HAP-1 (cell line): ENCODE measurements at places on chromosomes 5 and 9.

GRCh38 chr9:76221423-76221822 is 172.8 kb downstream of the RFK start:
- DNase-seq: no peak

DNA sequence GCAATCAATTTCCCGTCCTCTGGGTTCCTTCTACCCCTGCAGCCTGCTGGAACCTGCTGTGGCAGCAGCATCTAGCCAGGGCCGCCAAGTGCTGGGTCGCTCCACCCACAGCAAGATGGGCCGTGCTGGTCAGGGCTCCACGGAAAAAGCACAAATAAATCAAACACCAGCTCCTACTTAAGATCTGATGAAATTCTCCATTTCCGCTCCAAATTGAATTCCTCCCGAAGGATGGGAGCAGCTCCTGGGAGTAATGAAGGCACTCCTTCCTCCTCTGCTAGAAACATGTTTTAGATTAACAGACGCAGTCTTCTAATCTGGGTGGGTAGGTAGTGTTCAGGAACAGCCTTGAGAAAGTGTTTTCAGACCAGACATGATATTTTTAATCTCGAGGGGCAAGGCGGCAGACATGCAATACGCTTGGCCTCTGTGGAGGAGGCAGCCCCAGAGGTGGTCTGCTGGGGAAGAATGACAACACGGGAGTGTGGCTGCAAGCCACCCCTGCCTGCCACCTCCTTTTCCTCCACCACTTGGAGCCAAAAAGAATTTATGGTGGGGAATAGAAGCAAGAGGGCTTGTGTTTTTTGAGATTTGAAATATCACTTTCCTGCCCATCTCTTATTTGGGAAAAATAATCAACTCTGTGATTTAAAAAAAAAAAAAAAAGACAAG is 194.1 kb downstream of the AOPEP start:
- no peak for DNase-seq

- DNase-seq: no peak
These were observed 25.5 kb upstream of the SLC6A19 start for GRCh38 chr5:1175801-1176472.

DNA sequence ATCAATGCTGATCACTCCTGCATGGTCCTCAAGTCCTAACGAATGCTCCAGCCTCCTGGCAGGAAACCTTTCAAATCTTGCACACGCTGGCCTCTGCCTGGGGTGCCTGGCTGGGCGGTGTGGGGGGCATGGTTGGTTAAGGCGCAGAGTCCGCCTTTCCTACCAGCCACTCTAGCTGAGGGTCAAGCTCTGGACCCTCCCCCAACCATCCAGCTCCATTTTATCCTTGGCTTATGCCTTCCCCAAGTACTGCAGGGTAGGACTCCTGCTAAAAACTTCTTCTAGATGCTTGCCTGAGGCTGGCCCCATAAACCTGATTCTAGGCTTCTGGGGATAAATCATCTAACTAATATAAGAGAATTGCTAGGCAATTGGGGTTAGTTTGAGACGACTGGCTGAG is 808 bp upstream of the MVB12B start:
- no peak for DNase-seq

GRCh38 chr5:179385914-179386313 is 40.7 kb upstream of the ADAMTS2 start:
- DNase-seq: no peak

DNA sequence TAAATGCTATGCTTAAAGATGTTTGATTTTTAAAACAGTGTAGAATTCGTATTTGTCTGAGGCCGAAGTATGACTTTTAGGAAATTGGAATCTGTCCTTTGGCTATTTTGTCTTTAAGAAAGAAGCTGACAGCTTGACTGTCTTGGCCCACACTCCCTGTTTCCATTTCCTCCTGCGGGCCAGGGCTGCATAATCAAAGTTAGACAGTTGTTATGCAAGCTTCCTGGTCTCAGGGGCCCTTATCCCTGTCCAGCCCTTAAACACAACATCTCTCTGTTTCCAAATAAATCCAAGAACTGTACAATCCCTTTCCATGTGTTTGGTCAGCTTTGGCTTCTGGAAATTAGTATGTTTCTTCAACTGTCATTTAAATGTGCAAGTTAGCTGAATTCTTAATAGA is 54.6 kb upstream of the ECM2 start:
- no peak for DNase-seq

GRCh38 chr5:8840237-8840636 is 705.6 kb downstream of the SEMA5A start:
- DNase-seq: no peak

GRCh38 chr9:22214497-22215031 is 205.5 kb upstream of the CDKN2B start:
- no peak for DNase-seq

- no peak for DNase-seq
These were observed 9.9 kb upstream of the MEGF10 start for GRCh38 chr5:127280491-127281220.

- no peak for DNase-seq
These were observed 597 bp upstream of the CENPH start for GRCh38 chr5:69188811-69189161.

- DNase-seq: no peak
These were observed 31.7 kb downstream of the ZDHHC21 start for GRCh38 chr9:14661421-14662059.

DNA sequence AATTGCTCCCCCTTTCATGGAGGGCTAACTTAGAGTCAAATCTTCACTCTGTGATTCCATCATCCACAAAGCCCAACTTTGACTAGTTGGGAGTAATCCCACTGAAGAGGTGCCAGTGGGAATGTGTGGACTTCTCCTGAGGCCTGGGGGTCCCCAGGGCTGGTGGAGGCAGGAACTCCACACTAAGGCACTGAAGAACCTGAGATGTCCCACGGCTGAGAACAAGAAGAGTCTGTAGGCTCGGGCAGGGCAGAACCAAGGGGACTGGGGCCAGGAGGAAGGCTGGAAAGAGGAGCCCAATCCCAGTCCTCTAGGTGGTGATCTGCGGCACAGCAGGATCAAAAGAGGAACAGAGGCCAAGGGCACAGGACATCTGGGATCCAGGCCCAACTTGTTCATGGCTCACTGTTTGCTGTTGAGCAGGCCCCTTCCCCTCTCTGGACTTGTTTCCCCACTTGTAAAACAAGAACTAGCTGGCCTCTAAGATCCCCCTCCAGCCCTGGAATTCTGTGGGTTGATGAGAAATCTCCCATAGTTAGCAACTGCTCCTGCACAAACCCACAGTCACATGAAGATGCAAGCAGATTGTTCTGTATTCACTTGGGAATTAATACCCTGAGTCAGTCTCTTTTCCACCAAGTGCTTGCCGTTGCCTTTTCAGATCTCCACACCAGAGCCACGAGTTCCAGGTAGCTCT is 32.7 kb upstream of the ALDH1B1 start:
- no peak for DNase-seq

DNA sequence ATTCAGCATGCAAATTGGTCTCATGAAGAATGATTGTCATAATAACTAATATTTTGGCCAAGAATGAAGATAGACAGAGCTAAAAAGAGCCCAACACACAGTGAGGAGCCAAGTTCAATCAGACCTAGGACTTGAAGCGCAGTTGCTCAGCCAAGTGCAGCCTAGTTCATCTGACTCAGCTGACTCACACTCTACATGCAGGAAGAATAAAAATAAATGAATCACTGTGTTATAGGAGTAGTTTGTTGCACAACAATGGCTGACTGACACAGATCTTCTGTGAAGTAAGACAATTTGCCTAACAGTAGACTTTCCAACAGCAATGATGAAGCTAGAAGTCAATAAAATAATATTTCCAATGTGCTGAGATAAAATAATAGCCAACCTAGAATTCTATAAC is 261.5 kb downstream of the CEMIP2 start:
- no peak for DNase-seq

DNA sequence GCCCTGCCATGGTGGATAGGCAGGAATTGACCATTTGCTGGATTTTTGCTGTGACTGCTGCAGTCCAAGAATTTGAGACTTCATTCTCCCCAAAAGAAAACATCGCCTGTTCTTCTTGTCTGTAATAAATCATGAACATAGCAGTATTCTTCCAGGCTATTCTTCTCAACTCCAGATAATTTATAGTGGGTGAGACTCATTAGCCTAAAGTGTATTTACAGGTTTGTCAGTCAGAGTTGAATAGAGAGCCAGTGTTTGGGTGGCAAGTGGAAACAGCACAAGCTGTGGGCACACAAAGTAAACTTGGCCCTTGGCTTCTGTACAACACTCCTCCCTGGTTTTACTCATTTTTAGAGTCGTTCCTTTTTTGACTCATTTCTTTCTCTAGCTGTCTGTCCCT is 128.2 kb upstream of the VCAN start:
- no peak for DNase-seq

DNA sequence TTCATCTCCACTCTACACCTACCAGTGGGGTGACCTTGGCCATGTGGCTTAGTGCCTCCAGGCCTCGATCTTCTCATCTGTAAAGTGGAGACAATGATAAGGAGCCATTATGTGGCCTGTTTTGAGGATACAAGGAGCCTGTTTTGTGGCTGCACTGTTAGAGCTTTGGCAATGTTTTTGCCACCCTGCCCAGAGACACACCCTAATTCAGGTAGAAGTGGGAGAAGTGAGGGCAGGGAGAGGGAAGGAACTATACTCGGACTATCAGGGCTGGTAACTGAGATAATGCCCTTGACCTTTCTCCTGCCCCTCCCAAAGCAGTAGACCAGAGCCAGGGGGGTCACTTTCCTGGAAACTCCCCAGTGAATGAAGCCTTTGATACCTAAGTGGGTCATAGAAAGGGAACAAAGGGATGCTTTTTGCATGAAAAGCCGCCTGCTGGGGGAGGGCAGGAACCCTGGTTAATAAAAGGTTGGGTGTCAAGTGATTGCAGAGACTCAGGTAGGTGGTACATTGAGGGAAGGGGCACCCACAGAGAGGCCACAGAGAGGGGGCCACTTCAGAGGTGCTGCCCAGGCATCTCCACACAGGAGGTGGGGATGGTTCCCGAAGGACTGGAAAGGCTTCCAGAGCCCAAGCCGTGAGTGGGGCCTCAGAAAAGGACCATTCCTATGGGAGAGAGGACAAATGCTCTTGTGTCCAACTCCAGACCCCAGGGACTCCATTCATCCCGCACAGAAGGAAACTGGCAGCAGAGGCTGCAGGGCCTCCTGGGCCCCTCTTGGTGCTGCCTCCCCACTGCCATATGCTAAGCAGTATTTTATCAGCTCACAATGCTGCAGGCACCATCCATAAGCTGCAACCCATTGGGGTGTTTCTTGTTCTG is 42.3 kb upstream of the VDAC1 start:
- no peak for DNase-seq

DNA sequence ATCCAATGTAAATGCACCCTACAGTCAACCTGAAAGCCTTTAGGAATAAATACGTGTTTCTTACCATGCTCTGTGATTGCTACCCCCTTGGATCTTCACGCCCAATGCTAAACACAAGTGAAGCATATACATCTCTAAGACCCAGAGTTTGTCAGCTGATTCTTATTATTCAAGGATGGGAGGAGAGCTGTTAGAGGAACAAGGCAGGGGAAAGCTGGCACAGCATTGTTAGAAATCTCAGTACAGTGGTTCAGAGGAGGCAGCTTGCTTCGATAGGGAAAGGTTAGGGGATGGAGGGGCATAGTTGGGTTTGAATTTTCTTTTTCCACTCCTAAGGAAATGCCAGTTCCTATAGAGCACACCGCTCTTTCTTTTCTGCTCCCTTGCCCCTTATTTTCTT is 16.7 kb upstream of the TAF11L2 start:
- no peak for DNase-seq

DNA sequence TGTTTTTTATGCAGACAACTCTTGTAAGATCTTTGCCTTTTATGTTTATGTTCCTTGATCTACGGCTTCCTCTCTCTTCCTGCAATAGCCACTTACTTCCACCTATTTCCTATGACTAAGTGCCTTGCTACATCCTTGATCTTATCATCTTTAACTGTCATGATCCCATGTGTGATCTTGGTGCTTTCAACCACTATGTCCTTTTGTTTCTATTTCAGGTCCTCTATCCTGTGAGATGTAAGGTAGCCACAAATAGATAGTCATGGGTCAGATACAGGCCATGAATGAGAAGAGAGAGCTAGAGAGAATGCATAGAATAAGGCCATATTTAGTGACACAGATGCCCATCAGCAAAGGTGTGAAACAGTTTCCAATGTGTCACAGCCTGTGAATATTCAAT is 243.6 kb upstream of the HAPLN1 start:
- no peak for DNase-seq

DNA sequence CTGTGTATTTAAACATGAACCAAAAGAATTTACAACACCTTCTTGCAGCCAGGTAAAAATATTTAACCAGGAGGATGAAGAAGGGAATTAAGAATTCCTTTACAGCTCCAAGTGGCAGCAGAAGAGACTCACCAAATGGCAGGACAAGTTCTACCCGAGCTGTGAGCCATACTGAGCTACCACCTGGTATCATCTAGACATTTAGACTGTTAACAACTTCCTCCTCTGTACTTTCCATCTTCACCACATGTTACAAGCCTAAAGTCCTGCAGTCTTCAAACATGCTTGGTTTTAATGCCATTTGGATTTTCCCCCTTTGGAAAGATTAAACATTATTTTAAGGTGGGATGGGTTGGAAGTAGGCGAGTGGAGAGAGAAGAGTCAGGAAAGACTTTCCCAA is 190.2 kb downstream of the TRPM6 start:
- no peak for DNase-seq

DNA sequence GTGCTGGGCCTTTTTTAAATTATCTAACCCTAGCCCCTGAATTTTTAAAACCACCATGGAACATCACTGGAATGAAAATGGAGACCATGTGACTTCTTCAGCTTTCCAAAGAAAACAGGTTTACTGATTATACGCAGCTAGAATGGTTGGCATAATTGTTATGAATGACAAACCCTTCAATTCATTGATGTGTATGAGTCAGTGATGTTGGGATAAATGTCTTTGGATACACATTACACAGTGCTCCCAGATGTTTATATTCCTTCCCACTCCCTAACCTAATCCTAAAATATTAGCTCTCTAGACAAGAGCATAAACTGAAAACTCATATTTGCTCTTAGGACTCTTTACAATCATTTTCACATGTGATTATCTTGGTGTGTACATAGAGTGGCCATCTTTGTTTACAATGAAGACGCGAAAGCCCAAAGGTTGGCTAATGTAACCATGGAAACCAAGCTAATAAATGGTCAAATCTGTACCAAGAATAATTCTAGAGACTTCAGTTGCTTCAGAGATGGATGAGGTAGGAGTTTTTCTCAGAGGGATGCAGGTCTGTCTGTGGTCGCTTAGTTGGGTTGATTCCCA is 131.2 kb upstream of the HMHB1 start:
- DNase-seq: no peak

DNA sequence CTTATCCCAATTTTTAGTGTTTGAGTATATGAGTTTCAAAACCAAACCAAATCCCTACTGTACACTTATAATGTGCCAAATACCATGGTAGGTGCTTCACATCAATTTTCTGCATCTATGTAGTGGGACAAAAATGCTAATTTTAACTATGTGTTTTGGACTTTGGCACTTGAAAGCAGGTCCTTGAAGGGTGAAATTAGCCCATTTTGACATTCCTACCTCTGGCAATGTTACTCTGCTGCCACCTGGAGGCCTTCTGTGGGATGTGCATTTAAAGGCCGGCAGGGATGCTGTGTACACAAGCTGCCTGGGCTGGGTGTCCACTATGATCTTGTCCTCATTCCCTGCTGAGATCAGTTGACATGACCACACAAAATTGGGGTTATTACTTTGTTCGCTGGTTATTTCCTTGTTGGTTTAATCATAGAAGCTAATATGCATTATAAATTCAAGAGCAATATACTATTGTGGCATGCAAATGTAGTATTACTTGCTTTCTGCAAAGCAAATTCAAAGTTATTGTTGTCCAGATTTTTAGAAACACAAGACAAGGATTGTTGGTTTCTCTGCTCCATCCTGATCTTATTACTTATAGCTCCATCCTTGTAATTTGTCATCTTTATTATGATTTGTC is 166.8 kb downstream of the ARHGEF28 start:
- DNase-seq: peak; percentile 77

- no peak for DNase-seq
These were observed 62.3 kb downstream of the RAPGEF1 start for GRCh38 chr9:131677444-131678180.
